ENCODE measurements at places on chromosomes 2 and 18. TPM values are rescaled to one million over a fixed set of nuclear protein-coding genes. Genes with fewer than 3 reads are reported as not detected.

- no peak for DNase-seq
Measured at GRCh38 chr2:114040826-114041225, 150.9 kb downstream of the ACTR3 start.

DNA sequence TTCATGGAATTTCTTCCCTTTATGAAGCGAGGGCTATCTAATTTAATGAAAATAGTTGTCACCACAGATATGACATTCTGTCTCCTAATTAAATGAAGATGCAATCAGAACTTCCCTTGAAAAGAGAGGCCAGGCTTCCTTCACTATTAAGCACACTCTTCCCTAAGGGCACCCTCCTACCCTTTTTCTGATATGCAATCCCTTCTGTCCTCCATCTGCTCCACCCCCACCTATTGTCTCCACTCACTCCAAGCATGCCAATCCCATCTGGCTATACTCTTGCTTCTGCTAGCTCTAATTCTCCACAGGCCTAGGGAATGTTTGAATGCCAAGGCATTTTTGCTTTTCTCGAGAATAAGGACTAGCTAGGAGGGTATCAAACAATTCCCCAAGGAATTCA, 818.4 kb upstream of the FSHR start:
- no peak for DNase-seq

DNA sequence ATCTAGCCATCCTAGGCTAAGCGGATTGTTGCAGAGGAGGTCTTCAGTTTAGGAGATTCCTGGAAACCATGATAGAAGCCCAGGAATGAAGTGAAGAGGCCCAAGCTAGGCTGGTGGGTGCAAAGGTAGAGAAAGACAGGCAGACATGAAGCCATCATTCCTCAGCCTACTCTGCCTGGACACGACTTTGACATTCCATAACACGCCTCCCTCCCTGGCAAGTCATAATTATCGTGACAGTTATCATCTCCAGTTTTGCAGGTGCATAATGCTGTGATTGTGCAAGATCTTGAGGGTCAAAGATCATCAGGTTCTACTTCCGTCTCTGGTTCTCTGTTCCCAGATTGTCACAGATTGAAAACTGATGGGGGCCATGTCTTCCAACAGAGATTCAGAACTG, 15.2 kb upstream of the FZD5 start:
- DNase-seq: no peak

GRCh38 chr2:105254531-105255210, 13.1 kb downstream of the GPR45 start:
- DNase-seq: no peak

DNA sequence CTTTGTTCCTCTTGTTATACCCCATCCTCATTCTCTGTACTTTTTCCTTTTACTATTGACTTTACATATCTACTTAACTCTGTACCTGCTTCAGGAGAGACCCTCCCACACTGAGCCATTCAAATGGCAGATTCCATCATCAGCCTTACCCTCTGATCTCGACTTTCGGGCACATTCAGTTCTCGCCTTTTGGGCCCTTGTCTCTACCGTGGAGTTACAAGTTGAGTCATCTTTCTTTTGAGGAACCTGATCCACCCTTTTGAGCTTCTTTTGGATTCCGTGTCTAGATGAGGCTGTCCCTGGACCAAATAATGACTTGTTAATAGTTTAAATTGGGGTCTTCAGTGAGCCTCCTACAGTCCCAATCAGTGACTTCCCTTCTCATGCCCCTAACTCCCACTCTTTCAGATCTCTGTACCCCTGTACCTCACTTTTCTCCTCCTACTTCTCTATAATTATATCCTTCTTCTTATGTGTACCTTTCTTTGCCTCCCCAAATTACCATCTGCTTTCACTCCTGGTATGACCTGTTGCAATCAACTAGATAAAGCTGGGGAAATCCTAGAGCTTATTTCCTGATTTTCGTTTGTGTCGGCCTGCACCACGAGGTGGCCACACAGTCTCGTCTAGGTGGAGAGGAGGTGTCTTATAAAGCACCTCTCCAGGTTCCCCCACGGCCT, 17.2 kb downstream of the SP110 start:
- no peak for DNase-seq

GRCh38 chr2:138319616-138320015, 182.0 kb upstream of the SPOPL start:
- no peak for DNase-seq

- DNase-seq: no peak
Measured at GRCh38 chr2:108552566-108552965, 18.3 kb downstream of the LIMS1 start.

GRCh38 chr2:176004934-176005333, 2.9 kb upstream of the LNPK start:
- no peak for DNase-seq

- no peak for DNase-seq
Measured at GRCh38 chr2:62724886-62725711, 19.6 kb downstream of the EHBP1 start.

- no peak for DNase-seq
Measured at GRCh38 chr2:22998359-22998758, 386.6 kb upstream of the KLHL29 start.

GRCh38 chr2:198517976-198518375, 713.6 kb downstream of the PLCL1 start:
- no peak for DNase-seq

DNA sequence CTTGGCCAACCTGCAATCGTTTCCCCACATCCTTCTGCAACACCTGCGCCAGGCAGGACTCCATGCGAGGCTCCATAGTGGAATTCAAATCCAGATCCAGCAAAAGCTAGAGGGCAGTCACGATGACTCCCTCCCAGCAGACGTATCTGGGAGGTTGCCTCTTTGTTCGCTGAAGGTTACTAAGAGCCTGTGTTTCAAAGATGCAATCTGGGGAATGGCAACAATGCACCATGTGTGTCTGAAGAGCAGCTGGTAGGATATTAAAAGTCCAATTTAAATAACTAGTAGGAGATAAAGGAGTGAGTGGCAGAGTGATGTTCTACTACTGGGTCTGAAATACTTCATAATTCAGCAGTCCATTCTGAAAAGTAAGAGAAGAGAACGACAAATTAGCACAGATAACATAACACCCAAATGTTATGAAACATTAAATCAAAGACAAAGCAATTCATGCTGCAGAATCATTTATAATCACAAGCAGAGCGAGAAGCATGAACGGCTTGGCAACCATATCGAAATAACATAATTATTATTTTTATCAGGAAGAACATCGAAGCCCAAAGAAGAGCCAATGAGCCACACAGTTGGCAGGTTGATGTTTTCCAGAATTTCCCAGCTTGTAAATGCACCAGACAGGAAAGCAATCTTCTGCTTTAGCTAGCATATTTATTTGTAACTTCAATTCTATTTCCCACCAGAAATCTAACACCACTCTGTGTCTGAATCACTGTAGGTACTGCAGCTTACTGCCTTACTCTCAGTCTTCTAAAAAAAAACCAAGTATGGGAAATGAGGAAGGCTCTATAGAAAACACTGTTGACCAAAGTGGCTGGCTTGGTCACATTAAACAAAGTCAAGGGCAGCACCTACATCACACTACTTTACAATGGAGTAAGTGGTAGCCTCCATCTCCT, 43.2 kb downstream of the CLASP1 start:
- no peak for DNase-seq

- DNase-seq: no peak
Measured at GRCh38 chr2:172083628-172084394, 1.5 kb upstream of the DLX1 start.

DNA sequence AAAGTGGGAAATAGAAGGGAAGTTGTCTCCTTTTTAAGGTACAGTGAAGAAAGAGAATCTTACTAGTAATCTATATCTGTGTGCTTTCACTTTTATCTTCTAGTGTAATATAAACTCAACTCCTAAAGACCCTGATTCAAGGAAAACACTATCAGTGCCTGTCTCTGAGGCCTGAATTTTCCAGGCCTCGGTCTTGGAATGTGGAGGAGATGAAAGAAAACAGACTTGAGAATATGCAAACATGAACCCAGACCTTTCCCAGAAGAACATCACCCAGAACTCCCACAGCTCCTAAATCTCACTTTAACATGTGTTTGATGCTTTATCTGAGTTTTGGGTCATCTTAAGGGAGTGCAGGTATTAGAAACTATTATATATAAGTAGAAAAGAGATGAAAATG, 51.8 kb downstream of the EPB41L5 start:
- no peak for DNase-seq

DNA sequence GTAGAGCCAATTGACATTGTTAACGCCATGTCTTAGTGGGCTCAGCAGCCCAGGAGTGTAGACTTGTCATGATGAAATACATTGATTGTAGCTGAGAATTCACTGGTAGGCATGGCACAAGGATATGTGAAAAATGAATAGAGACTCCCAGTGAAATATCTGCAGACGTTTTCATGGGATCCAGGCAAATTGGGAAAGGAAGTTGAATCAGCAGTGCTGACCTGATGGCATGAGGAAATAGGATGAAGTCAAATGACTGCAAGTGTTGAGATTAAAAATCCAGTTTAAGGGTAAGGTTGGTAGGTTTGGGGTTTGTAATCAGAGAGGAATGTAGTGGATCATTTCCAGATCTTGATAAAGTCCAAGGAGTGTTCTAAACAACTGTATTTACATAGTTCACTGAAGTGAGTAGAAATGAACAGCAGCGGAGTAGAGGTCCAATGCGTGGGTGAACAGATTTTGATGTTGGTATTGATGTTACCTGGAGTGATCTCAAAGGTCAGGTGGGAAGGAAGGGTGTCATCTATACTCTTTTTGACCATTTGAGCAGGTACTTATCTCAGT, 24.6 kb downstream of the INSIG2 start:
- no peak for DNase-seq

- peak; percentile 15 for DNase-seq
Measured at GRCh38 chr18:65938592-65939372, 188.0 kb downstream of the CDH7 start.

- no peak for DNase-seq
Measured at GRCh38 chr18:76445275-76445674, 49.8 kb downstream of the ZNF516 start.

DNA sequence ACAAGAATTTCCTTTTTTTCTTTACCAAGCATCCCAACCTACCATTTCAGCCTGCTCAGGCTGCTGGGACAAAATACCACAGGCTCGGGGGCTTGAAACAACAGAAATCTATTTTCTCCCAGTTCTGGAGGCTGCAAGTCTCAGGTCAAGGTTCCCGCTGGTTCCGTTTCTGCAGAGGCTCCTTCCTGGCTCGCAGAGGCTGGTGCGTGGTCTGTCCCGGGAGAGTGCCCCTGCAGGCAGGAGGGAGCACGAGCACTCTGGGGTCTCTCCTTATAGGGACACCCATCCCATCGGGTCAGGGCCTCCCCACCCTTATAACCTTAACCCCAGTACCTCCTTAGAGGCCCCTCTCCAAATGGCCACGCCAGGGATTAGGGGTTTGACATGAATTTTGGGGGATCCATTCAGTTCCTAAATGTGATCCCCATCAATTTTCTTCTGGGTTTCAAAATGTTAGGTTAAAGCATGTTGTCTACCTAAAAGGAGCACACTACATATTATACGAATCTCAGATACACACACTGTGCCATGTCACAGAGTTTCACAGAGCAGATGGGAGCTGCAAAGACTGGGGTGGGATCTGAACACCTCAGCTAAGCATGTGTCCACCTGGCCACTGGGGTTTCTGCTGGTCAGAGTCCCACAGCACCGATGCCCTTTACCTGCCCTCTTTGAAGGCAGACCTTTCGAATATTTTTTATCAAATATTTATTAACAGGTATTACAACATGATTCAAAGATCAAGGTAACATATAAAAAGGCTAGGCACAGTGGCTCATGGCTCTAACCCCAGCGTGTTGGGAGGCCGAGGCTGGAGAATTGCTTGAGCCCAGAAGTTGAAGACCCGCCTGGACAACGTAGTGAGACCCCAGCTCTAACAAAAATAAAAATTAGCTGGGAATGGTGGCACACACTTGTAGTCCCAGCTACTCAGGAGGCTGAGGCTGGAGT, 17.6 kb upstream of the ADI1 start:
- DNase-seq: no peak

DNA sequence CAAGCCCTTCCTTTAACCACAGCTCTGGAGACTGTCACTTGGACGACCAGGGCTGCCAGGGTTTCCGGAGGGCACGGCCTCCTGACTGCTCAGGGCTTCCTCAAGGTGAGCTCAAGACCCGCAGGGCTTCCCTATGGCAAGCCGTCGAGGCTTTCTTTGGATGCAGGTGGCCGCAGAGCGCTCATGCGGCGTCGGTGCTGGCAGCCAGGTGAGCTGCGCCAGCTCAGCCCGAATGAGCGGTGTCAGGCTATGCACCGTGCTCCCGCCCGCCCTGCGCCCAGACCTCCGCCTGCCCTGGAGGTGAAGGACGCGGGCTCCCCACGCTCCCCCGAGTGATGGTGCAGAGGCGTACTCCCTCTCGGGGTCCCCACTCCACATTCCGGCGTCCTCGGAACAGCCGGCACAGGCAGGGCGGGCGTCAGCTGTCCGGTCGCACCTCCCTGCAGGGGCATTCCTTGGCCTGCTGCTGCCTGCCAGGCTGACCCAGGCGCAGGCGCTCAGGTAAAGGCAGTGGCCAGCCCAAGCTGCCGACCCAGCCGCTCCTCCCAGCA, 20.8 kb upstream of the TUBB6 start:
- peak; percentile 59 for DNase-seq

DNA sequence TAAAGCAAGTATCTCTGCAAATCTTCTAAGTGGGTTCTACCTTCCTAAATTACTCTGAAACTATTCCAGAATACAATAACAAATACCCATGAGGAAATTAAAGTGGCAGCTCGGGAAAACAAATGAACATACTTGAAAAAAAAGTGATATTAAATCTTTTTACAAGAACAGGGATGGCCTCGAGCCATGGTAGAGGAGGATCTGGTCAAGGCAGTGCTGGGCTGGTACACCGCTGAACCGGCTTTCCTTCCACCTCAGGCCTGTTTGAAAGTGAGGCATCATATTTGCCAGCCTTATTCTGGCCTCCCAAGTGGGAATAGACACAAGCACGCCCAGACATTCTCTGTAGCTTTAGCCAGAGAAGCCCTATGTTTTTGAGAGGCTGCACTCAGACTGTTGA, 124.5 kb upstream of the CDCA7 start:
- no peak for DNase-seq

DNA sequence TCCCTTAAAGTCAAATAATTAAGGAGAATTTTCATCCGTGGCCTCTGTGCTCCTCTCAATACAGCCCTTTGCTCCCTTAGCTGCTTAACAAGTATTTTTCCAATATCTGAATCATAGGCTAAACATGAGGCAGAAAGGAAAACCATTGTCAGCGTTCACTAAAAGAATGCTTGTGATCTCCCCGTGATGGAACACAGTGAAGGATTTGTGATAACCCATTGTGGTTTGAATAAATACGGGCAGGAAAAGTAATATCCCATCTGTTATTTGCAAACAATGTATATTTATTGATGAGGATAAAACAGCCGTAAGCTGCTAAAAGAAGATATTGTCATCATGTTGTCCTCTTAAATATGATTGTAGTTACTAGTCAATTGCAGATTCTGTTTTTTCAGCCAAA, 258.1 kb downstream of the NAPG start:
- DNase-seq: no peak

GRCh38 chr2:241914542-241914941, 45.0 kb downstream of the RTP5 start:
- DNase-seq: no peak

- DNase-seq: no peak
Measured at GRCh38 chr18:63749489-63749888, 25.7 kb upstream of the SERPINB7 start.

The EFEMP1 gene
- 389 TPM for total RNA-seq

The C2orf15 gene
- 6.5 TPM for total RNA-seq

The TSPYL6 gene
- not detected for total RNA-seq

The KDSR gene
- total RNA-seq: 85.7 TPM

The SMAD4 gene
- total RNA-seq: 269 TPM

The RDH14 gene
- total RNA-seq: 47.9 TPM

The BUB1 gene
- total RNA-seq: 0.89 TPM

The NYAP2 gene
- not detected for total RNA-seq

The OTOS gene
- total RNA-seq: 31.1 TPM

The CHCHD5 gene
- 70.6 TPM for total RNA-seq
